ENCODE measurements at places on chromosomes 1 and 21.
A peak's percentile ranks its signal among the peaks of the same experiment; 100 is the strongest.

DNA sequence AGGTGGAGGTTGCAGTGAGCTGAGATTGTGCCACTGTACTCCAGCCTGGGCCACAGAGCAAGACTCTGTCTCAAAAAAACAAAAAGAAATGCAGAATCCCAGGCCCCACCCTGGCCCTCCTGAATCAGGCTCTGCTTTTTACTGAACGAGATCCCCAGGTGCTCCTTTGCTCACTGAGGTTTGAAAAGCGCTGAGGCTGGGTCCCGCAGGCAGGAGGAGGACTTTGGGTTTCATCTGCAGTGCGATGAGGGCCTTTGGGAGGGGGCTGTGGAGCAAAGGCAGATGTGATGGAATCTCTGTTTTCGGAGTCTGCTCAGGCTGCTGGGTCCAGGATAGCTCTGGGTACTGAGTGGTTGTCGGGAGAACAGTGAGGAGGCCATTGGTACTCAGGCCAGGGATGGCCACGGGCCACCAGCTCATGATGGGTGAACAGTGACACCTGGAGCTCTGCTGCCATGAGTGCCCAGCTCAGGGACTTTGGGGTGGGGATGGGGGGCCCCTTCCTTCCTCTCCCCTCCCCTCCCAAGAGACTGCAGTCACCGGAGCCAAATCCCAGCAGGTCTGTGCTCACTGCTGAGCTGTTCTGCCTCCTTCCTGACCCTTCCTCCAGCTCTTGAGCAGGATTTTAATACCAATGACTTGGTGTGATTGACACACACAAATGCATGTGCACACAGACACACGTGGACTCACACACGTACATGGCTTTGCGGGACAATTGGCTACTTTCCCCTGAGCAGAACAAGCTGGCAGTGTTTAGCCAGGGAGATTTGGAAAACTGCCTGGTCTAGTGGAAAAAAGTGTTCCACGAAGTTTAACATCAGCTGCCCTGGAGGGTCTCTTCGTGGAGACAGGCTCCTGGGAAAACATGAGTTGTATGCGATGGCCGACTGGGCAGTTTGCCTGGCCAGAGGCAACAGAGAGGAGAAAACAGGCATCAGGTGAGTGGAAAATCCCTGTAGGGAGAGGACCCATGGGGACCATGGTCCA, 3.6 kb upstream of the DHRS3 start:
- H3K4me3 ChIP-seq: no peak overlapping the region
- no peak for DNase-seq
- H3K27ac ChIP-seq: no peak overlapping the region
- peaks cover 16% of the 10 kb centered on the region for H3K4me1 ChIP-seq
- H3K27me3 ChIP-seq: no peaks in the 10 kb centered on the region
- no peaks in the 10 kb centered on the region for H3K36me3 ChIP-seq

- no peaks in the 10 kb centered on the region for H3K4me1 ChIP-seq
- DNase-seq: no peak
- no peaks in the 10 kb centered on the region for H3K27me3 ChIP-seq
- no peaks in the 10 kb centered on the region for H3K36me3 ChIP-seq
Observed at GRCh38 chr1:53446051-53446450, 13.1 kb upstream of the DMRTB1 start.

- H3K4me1 ChIP-seq: peaks cover 8% of the 10 kb centered on the region
- H3K27ac ChIP-seq: no peak overlapping the region
- DNase-seq: no peak
- no peaks in the 10 kb centered on the region for H3K27me3 ChIP-seq
- no peak overlapping the region for H3K4me3 ChIP-seq
- no peaks in the 10 kb centered on the region for H3K36me3 ChIP-seq
Observed at GRCh38 chr1:54546651-54547401, 1.2 kb upstream of the ACOT11 start.

GRCh38 chr1:217535601-217536377, 95.1 kb downstream of the GPATCH2 start:
- no peak overlapping the region for H3K4me3 ChIP-seq
- DNase-seq: no peak
- H3K27me3 ChIP-seq: no peaks in the 10 kb centered on the region
- H3K4me1 ChIP-seq: no peaks in the 10 kb centered on the region
- H3K27ac ChIP-seq: no peak overlapping the region

DNA sequence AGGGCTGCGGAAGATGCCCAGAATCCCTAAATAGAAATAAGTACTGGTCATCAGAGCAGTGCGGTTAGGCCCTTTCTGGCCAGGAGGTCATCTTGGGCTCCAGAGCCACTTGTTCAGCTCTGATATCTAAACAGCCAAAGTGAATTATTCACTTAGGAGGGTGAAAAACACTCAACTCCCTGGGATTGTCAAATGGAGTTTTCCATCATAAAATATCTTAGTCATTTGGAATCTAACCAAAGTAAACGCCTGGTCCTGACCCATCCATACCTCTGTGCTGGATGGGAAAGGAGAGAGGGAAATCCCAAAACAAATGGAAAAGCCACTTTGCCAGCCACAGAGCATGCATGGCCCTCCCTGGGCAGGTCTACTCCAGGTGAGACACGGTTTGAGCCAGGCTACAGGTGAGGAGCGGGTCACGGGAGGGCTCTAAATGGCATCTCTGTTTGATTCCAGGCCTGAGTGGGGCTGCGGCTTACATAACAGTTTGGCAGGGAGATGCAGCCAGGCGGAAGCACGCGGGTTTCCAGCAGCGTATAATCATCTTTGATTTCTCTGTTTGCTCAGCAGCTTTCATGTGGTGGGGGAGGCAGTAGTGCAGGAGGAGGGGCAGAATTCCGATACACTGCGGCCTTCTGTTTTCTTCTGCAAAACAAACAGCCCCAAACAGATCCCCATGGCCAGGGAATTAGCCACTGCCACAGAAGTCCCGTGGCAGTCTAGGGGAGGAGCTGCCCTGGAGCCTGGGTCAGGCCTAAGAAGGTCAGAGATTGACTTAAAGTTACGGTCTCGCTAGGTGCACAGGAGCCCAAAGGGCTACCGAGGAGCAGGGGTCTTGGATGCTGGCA, 59.1 kb upstream of the ZNF648 start:
- H3K27ac ChIP-seq: no peak overlapping the region
- no peak overlapping the region for H3K4me3 ChIP-seq
- H3K27me3 ChIP-seq: no peaks in the 10 kb centered on the region

DNA sequence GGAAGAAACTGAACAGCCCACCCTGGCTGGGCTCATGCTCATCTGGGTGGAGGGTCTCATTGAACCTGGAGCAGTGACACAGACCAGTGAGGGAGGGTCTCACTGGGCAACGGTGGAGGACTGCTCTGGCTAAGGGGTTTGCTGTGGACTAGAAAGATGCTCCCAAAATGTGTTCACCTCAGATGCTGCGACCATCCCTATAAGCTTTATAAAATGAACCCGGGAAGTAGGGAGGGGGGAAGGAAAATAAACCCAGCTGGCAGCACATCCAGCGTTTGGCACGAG, 34.5 kb upstream of the LBR start:
- H3K27me3 ChIP-seq: no peaks in the 10 kb centered on the region
- no peak overlapping the region for H3K27ac ChIP-seq
- no peak for DNase-seq
- peaks cover 12% of the 10 kb centered on the region for H3K4me1 ChIP-seq

GRCh38 chr1:43056981-43057391, 98.3 kb upstream of the SLC2A1 start:
- no peaks in the 10 kb centered on the region for H3K27me3 ChIP-seq
- no peaks in the 10 kb centered on the region for H3K4me1 ChIP-seq
- no peak overlapping the region for H3K27ac ChIP-seq
- H3K4me3 ChIP-seq: no peak overlapping the region
- no peak for DNase-seq
- no peaks in the 10 kb centered on the region for H3K36me3 ChIP-seq

GRCh38 chr1:86156566-86157455, at the start of gene COL24A1:
COL24A1 (minus strand) TSS chr1:86156772; CDS start chr1:86156396, 376 bp downstream.
- H3K27me3 ChIP-seq: peaks cover 3% of the 10 kb centered on the region
- H3K27ac ChIP-seq: no peak within 1 kb of the TSS
- H3K36me3 ChIP-seq: no peaks in the 10 kb centered on the region

DNA sequence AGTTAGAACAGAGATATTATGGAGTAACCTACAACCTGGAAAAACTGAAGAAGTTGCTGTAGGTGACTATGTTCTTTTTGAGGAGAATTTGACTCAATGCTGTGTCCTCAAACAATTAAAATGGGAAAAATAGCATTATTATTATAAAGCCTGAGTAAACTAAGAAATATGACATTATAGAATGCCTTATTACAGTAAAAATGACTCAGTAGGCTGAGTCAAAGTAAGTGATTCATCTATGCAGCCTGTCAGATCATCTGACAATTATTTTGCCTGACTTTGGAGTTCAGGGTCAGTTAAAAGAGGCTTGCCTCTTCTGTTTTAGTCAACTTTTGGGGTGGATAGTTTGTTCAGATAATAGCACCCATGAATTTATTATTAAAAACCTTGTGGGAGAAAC, 150.8 kb upstream of the PTGFR start:
- no peaks in the 10 kb centered on the region for H3K36me3 ChIP-seq
- no peaks in the 10 kb centered on the region for H3K4me1 ChIP-seq
- no peak overlapping the region for H3K27ac ChIP-seq
- H3K27me3 ChIP-seq: no peaks in the 10 kb centered on the region
- no peak for DNase-seq
- no peak overlapping the region for H3K4me3 ChIP-seq

GRCh38 chr1:243902100-243902499, 52.1 kb upstream of the AKT3 start:
- H3K4me3 ChIP-seq: no peak overlapping the region
- no peak overlapping the region for H3K27ac ChIP-seq
- no peak for DNase-seq

GRCh38 chr1:215911406-215911968, 344.4 kb downstream of the KCTD3 start:
- no peaks in the 10 kb centered on the region for H3K27me3 ChIP-seq
- H3K36me3 ChIP-seq: no peaks in the 10 kb centered on the region
- H3K4me1 ChIP-seq: no peaks in the 10 kb centered on the region
- no peak overlapping the region for H3K27ac ChIP-seq
- no peak for DNase-seq
- H3K4me3 ChIP-seq: no peak overlapping the region

GRCh38 chr1:22123071-22123390, 19.9 kb downstream of the WNT4 start:
- DNase-seq: no peak
- H3K36me3 ChIP-seq: peaks cover 18% of the 10 kb centered on the region
- no peaks in the 10 kb centered on the region for H3K27me3 ChIP-seq
- H3K27ac ChIP-seq: no peak overlapping the region

DNA sequence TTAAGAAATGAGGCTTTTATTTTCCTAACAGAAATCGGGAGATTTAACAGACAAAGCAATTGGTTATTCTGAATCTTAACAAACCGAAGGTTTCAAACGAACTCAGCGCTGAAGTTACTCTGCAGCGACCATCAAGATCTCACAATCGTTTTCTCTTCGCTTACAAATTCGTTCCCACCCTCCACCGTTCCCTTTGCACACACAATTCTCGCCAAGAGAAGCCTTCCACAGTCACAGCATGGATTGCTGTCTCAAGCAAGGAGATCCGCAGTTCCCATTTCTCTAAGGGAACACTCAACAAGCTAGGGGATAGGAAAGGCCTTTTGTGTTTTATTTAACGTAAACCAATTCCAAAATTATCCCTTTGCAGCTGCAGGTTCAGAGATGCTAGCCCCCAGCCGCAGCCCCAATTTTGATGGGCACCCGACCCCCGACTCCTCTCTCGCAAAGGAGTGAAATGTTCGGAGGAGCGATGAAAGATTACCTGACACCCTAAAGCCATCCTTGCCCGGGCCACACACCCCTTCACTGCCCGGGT, 755 bp downstream of the FBXO42 start:
- no peaks in the 10 kb centered on the region for H3K36me3 ChIP-seq
- no peak for DNase-seq
- peak overlapping the region; percentile 86 for H3K27ac ChIP-seq
